NCI-H345 (cell line): ENCODE measurements at places on chromosomes 5 and 9.

GRCh38 chr9:136328011-136328621 is 777 bp downstream of the GPSM1 start:
- DNase-seq: peak; percentile 67

DNA sequence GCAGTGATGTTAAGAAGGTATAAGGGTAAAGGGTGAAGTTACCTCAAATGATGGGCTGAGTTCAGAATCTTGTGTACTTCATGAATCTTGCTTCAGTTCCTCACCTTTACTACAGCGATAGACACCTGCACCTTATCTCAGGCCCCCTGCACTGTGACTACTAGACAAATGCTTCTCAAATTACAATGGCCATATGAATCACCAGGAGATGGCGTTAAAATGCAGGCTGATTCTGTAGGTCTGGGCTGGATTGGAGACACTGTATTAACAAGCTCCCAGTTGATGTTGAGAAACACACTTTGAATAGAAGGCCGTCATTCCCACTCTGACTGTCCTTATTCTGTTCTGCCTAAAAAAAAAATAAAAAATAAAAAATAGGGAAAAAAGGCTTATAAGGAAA is 29.8 kb downstream of the TARS1 start:
- DNase-seq: peak; percentile 48

GRCh38 chr5:103929338-103930013 is 366.9 kb upstream of the NUDT12 start:
- no peak for DNase-seq

DNA sequence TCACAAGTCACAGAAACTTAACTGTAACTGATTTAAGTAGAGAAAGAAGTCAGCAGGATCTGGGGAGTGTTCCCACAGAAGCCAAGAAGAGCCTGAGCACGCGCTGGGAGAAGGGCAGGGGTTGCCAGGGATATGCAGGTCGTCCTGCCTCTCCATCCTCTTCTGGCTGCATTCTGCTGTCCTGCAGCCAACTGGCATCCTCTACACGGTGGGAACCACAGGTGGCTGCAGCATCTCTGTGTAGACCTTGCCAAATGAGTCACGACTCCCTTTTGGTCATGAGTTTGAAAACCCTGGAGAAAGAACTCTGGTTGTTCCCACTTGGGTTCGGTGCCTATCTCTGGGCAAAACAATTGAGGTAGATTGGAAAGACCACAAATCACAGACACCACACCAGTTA is 38.4 kb upstream of the PCA3 start:
- DNase-seq: peak; percentile 73

DNA sequence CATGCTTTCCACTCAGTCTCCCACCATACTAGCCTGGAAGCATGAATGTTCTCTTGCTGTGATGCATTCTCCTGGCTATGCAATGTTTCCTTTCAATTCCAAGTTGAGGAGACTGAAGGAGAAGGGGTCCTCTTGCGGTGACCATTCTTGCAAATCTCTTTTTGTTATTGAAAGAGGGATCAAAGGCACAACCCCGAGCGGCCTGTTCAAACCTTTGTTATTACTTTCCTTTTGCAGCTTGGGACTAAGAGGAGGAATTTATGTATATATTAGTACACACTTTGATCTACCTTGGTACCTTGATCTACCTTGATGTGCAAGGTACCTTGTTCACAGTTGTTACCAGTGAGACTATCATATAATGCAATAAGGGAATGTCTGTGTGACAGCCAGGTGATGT is 147.3 kb downstream of the KCTD16 start:
- DNase-seq: no peak

DNA sequence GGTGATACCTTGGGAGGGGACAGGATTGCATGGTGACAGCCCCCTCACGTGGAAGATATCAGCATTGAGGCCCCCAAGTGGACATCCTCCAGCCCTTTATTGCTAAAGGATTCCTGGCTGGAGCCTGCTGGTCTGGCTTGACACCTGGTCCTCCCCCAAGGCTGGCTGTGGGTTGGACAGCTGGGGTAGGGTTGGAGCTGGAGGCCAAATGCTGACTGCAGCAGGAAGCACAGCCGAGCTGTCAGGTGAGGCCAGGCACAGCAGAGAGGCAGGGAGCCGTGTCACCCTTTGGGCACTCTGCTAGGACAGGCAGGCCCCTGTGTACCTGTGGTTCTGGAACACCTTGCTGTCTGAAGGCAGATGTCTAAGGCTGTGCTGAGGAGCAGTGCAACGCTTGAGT is 2.2 kb downstream of the CACFD1 start:
- DNase-seq: no peak

DNA sequence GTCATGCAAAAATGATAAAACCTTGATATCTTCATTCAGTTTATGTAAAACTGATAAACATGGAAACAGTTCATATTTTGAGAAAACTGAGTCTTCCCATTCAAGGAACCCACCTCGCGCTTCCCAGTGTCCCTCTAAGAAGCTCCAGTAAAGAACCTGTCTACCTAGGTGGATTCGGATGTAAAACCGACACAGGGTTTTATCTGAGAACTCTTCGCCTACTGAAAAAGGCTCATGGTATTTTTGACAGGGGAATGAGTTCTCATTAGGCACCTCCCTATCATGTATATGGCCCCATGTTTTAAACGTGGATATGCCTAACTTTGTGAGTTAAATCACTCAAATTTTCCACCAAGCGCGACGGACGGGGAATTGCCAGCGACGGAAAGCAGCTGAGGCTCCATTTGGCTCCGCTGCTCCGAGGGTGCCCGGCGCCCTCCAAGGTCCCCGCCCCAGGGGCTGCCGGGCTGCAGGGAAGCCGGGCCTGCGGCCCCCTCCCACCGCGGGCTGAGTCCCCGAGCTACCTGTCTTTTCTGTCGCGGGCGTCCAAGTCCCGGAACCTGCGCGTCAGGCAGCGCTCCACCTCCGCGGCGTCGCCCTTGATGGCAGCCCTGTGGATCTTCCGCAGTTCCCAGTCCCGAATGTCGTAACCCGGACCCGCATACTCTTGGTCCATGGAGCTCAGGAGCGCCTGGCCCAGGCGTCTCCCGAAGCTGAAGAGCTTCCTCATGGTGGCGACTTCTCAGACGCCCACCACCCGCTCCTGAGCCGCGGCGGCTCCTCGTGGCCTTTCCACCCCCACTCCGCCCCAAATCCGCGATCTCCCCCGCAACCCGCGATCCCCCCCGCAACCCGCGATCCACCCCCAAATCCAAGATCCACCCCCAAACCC is 594 bp downstream of the ANKRD18A start:
- DNase-seq: peak; percentile 35

GRCh38 chr5:143771602-143772001 is 40.4 kb upstream of the HMHB1 start:
- no peak for DNase-seq

- DNase-seq: peak; percentile 46
Observed at GRCh38 chr5:88883836-88884607, 1.0 kb upstream of the MEF2C start.

DNA sequence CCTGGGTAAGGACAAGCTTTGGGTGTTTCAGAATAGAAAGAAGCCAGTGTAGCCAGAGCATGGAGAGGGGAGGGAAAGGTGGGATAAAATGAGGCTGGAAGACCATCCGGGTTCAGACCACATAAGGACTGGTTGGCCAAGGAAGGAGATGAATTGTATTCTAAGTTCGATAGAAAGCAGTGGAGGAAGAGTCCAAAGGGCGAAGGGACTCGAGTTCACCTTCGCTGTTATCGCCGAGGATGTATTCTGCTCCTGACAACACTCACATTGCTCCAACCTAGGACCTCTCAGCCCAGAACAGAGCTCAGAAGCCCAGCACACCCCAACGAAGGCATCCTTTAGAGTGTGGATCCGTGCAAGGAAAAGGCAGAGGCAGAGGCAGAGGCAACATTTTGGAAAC is 133.1 kb upstream of the EPB41L4A start:
- no peak for DNase-seq

- no peak for DNase-seq
Observed at GRCh38 chr9:17138503-17138902, 3.7 kb downstream of the CNTLN start.
